ENCODE measurements at places on chromosomes 7 and 10.

DNA sequence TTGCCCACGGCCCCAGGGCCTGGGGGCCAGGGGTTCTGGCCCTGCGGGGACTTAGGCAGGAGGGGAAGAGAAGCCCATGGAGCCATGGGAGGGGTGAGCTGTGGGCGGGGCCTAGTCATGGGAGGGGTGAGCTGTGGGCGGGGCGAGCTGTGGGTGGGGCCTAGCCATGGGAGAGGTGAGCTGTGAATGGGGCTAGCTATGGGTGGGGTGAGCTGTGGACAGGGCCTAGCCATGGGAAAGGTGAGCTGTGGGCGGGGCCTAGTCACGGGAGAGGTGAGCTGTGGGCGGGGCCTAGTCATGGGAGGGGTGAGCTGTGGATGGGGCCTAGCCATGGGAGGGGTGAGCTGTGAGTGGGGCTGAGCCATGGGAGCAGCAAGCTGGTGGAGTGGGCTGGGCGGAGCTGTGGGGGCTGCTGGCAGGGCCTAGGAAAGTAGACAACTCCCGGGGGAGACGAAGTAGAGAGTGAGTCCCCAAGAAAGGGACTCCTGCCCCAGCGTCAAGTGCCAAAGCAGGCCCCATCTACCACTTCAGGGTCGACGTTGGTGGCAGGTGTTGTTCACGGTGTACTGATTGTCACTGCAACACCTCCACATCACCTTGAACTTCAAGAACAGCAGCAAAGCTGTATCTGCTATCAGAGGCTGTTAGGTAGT lies 19.2 kb upstream of the TTYH3 start:
- DNase-seq: no peak

GRCh38 chr10:99913831-99914235 lies 95.9 kb downstream of the DNMBP start:
- no peak for DNase-seq

DNA sequence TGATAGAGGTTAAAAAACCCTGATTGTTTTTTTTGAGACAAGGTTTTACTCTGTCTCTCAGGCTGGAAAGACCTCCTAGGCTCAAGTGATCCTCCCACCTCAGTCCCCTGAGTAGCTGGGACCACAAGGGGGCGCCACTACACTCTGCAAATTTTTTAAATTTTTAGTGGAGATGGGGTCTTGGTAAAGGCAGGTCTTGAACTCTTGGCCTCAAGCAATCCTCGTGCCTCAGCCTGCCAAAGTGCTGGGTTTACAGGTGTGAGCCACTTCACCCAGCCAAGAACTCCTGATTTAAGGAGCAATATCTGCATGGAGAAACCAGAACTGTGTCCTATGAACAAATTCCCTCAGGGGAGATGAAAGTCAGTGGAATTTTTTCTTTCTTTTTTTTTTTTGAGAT lies 7.3 kb upstream of the KLHDC10 start:
- peak; percentile 58 for DNase-seq

DNA sequence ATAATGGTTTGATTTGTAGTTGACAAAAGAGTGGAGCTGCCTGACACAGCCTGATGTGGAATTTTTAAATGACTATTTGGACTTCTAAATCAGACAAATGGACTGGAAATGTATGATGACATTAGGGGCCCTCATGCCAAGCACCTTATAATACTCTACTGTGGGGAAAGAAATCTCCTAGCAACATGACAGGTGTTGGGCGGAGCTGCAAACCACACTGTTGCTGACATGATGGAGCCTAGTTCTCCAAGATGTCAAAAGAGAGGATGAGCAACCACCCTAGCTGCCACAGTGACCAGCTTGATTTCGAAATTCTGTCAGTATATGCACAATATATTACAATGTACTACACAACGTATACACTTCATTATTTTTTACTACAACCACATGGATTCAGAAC lies 65.8 kb downstream of the RHOBTB1 start:
- DNase-seq: no peak

DNA sequence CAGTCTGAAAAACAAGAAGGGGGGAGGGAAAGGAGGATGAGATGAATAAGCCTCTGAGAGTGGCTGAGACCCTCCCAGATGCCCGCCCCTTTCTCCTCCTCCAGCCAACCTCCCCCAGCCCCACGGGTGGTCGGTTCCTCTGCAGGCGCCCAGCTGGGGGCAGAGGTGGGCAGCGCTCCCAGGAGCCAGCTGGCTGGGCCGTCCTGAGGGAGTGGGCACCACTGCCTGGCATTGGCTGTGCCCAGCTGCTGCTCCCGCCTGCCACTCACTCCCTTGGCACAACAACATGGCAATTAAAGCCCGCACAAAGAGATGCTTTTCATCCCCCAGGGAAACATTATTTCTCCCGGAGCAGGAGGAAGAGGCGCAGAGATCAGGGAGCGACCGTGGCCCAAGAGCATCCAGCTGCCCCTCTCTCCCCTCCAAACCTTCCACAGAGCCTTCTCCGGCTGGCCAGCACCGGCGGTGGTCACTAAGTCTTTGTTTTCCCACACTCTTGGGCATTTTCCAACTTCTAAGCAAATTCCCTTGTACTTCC lies 107.2 kb downstream of the SPDYE5 start:
- no peak for DNase-seq

DNA sequence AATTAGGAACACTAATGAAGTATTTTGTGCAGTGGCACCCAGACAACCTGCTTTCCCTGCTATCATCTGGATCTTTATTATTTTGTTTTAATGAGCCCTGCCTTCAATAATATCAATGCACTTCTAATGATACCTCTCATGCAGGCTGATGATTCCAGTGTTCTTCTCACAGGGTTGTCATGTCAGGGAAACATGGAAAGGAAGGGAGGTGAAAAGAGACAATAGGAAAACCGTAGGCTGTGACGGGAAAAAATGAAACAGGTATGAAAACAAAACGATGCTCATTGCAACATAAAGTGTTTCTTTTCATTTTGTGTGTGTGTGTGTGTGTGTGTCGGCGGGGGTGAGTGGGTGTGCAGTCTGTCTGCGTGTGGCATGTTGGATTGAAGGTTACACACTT lies 102.6 kb upstream of the CTBP2 start:
- DNase-seq: no peak

- no peak for DNase-seq
These were observed 561 bp upstream of the HNRNPF start for GRCh38 chr10:43409385-43410109.

DNA sequence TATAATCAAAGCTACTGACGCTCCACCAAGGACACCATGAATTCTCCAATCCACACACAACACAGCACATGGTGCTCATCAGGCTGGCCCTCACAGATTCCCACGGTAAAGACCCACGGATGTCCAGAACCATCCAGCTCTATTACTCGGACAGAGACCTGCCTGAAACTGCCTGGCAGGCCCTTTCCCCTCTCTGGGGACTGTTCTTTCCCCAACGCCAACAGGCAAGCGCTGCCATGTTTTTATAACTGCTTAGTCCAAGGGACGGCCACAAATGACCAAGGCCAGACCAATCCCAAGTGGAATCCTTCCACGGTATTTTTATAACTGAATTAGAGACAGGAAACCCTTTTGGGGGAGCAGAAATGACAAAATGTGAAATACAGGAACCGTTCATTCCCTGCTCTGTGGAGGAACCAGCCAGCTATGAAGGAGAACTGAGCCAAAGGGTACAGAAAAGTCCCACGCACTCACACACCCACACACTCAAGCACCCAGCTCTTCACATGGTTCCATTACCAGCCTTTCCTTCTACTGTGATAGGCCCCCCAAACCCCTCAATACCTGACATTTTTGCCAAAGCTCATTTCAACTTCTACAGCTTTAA lies 4.1 kb downstream of the PIP4K2A start:
- peak; percentile 82 for DNase-seq

DNA sequence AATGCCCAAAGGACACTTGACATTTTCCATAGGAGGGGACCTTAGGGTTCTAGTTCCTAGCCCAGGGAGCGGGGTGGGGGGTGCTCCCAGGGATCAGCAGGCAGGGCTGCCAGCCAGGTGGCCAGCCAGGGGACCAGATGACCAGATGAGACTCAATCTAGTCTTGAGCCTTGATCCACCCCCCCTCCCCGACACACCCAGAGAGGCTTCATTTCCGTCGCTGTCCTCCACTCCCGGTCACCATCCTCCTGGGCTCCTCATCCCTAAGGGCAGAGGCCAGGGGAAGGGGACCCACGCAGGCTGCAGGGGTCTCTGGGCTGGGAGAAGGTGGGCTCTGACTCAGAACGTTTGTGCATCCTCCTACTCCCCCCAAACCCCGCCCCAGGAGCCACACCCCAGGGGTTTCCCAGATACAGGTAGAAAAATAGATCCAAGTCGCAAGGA lies 1.0 kb downstream of the STX1A start:
- no peak for DNase-seq

- DNase-seq: no peak
These were observed 29.1 kb downstream of the GPRIN2 start for GRCh38 chr10:46527241-46527811.

GRCh38 chr7:20783700-20784387 lies 2.8 kb downstream of the SP8 start:
- peak; percentile 14 for DNase-seq

GRCh38 chr7:112192236-112193154 lies 13.7 kb downstream of the DOCK4 start:
- no peak for DNase-seq

- no peak for DNase-seq
These were observed 228.7 kb downstream of the FRMD4A start for GRCh38 chr10:14102056-14102455.

- peak; percentile 38 for DNase-seq
These were observed 31.0 kb upstream of the NUB1 start for GRCh38 chr7:151310578-151310977.
